ENCODE measurements at places on chromosomes 11 and 22.
A peak's percentile ranks its signal among the peaks of the same experiment; 100 is the strongest.

DNA sequence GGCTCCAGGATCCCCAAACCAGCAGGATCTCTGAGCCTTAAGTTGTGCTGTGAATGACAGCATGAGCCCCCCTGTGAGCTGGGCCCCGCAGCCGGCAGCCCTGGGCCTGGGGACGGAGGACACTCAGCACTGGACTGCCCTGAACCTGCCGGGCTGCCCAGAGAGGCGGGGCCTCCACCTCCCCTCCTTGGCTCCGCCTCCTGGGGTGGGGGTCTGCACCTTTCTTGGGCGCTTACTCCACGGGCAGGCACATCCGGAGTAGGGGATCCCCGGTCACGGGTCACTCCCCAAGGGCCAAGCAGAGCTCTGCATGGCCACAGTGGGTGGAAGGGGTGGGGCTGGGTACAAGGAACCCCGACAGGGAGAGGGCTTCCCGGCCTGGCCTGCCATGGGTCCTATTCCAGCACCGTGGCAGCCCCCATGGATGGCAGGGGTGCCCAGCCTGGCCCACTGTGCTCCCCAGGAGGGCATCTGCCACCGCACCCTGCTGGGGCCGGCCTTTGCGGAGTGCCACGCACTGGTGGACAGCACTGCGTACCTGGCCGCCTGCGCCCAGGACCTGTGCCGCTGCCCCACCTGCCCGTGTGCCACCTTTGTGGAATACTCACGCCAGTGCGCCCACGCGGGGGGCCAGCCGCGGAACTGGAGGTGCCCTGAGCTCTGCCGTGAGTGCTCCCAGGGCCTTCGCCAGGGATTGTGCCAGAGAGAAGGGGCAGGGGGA lies 5.4 kb downstream of the MUC5B start:
- DNase-seq = no peak

- no peak for DNase-seq
Observed at GRCh38 chr11:17434108-17434507, 42.5 kb downstream of the ABCC8 start.

DNA sequence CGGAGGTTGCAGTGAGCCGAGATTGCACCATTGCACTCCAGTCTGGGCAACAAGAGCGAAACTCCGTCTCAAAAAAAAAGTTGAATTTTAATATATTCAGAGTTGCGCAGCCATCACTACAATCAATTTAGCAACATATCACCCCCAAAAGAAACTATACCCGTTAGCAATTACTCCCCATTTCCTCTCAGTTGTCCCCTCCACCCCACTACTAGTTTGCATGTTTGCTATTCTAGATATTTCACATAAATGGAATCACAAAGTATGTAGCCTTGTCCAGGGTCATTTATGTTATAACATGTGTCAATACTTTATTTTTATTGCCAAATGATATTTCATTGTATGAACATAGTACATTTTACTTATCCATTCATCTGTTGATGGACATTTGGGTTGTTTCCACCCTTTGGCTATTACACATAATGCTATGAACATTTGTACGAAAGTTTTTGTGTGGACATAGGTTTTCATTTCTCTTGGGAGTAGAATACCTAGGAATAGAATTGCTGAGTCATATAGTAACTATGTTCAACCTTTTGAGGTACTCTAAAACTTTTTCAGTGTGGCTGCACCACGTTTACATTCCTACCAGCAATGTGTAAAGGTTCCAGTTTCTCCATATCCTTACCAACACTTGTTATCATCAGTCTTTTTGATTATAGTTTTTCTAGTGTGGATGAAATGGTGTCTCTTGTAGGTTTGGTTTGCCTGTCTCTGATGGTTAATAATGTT lies 2.2 kb downstream of the ZNF143 start:
- DNase-seq = peak; percentile 37

DNA sequence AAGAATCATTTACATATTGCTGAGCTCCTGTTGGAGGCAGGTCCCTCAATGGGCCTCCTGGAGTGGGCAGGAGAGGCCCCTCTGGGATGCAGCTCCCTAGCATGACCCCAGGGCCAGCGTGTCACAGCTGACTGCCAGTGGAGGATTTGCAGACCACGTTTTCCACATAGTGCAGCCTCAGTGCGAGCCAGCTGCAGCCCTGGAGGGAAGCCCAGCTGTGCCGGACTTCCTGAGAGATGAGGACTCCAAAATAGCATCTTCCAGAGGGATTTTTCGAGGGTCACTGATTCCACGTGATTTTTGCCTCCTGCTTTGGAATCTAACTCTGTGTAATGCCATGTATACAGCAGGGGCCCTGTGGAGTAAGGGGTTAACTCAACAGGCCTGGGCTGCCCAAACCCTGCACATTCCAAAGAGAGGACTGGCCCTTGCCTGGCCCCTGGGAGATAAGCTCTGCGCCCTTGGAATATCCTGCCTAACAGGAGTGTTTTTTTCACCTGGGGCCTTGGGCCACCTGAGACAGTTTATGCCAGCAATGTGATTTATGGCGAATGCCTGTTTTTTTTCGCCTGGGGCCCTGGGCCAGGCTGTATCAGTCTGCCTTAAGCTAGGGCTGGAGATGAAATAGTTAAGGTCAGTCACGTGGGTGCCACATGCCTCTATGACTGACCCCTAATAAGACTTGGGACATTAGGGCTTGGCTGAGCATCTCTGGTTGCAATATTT lies 47.4 kb downstream of the RPS6KA4 start:
- DNase-seq = no peak

DNA sequence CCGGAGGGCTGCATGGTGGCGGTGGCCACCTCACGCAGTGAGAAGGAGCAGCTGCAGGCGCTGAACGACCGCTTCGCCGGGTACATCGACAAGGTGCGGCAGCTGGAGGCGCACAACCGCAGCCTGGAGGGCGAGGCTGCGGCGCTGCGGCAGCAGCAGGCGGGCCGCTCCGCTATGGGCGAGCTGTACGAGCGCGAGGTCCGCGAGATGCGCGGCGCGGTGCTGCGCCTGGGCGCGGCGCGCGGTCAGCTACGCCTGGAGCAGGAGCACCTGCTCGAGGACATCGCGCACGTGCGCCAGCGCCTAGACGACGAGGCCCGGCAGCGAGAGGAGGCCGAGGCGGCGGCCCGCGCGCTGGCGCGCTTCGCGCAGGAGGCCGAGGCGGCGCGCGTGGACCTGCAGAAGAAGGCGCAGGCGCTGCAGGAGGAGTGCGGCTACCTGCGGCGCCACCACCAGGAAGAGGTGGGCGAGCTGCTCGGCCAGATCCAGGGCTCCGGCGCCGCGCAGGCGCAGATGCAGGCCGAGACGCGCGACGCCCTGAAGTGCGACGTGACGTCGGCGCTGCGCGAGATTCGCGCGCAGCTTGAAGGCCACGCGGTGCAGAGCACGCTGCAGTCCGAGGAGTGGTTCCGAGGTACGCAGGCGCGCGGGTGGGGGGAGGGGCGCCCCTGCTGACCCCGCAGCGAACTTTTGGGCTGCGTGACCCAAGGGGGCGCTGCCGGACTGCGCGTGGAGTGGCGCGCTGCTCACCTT lies 670 bp downstream of the NEFH start:
- DNase-seq = peak; percentile 78

DNA sequence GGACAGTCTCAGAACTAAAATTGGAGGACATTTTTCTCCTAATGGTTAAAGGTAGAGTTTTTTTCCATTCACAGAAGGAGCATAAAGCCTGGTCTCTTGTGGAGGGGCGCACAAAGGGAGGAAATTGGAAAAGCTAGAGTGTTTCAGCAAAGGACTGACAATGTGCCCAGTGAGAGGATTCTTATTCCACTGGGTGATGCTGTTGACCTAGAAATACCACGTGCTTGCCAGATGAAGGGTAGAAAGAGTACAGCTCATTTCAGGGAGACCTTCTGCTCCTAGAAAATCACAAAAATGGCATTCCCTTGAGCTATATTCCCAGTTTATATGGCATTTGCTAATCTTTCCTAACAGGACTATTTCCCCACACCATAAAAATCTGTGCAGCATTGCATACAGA lies 21.1 kb downstream of the MS4A6E start:
- DNase-seq = no peak

- DNase-seq = peak; percentile 30
Observed at GRCh38 chr11:128336203-128336602, 251.2 kb downstream of the ETS1 start.

DNA sequence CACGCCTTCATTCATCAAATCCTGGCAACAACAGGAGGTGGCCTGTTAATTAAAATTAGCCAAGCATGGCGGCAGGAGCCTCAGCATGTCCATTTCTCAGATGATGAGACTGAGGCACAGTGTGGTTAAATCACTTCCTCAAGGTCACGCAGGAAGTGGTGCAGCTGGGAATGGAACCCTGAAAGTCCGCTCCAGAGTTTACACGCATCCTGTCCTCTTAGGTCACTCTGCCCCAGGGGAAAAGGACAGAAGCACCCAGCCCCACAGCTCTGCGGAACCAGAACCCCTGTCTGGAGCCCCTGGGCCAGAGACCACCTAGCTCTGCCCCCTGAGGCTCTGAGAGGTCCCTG lies 19.6 kb downstream of the RPL3 start:
- no peak for DNase-seq

- DNase-seq = peak; percentile 38
Observed at GRCh38 chr11:14258221-14258935, 100.6 kb downstream of the RRAS2 start.

- no peak for DNase-seq
Observed at GRCh38 chr22:46626911-46627805, 7.0 kb downstream of the GRAMD4 start.

GRCh38 chr11:65488273-65489034 lies 10.4 kb upstream of the MALAT1 start:
- DNase-seq = peak; percentile 62

- no peak for DNase-seq
Observed at GRCh38 chr11:999009-999408, 37.5 kb downstream of the MUC6 start.

DNA sequence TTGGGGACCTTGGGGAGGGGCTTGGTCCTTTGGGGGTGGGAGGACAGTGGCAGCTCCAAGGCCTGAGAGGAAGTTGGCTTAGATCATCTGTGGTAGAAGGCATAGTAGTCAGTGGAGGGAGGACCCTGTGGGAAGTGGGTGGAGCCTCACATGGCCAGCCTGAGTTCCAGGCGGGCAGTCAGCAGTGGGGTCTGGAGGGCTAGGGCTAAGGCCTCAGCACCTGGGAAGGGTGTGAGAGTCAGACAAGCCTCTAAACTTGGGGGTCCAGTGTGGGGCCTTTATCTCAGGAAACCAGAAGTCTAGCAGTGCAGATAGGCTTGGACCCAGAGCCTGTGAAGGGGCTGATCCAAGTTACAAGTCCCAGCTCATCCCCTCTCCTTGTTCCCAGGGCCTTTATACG lies 4.0 kb downstream of the NLRX1 start:
- DNase-seq = no peak

- peak; percentile 43 for DNase-seq
Observed at GRCh38 chr11:78290293-78291176, 101.8 kb downstream of the USP35 start.

DNA sequence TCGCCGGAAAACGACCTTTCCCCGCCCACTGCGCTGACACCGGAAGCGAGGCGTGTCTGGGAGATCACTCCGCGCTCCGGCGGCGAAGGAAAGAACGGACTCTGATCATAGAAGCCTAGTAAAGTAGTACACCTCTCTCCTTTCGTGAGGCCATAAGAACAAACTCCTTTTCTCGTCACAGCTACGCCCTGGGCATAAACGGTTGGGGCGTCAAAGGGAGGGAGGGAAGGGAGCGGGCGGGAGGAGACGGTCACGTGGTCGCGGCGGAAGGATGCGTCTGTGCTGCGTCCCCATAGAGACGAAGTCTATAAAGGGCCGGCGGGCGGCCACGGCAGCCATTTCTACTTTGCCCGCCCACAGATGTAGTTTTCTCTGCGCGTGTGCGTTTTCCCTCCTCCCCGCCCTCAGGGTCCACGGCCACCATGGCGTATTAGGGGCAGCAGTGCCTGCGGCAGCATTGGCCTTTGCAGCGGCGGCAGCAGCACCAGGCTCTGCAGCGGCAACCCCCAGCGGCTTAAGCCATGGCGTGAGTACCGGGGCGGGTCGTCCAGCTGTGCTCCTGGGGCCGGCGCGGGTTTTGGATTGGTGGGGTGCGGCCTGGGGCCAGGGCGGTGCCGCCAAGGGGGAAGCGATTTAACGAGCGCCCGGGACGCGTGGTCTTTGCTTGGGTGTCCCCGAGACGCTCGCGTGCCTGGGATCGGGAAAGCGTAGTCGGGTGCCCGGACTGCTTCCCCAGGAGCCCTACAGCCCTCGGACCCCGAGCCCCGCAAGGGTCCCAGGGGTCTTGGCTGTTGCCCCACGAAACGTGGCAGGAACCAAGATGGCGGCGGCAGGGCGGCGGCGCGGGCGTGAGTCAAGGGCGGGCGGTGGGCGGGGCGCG lies at the start of gene ATF4:
Gene ATF4 (plus strand): TSS at position 337 of the 880 bp plus-strand sequence. CDS start 884 bp downstream, outside the sequence.
- peak; percentile 82 for DNase-seq

- DNase-seq = no peak
Observed at GRCh38 chr11:118975771-118976709, 4.5 kb downstream of the FOXR1 start.

DNA sequence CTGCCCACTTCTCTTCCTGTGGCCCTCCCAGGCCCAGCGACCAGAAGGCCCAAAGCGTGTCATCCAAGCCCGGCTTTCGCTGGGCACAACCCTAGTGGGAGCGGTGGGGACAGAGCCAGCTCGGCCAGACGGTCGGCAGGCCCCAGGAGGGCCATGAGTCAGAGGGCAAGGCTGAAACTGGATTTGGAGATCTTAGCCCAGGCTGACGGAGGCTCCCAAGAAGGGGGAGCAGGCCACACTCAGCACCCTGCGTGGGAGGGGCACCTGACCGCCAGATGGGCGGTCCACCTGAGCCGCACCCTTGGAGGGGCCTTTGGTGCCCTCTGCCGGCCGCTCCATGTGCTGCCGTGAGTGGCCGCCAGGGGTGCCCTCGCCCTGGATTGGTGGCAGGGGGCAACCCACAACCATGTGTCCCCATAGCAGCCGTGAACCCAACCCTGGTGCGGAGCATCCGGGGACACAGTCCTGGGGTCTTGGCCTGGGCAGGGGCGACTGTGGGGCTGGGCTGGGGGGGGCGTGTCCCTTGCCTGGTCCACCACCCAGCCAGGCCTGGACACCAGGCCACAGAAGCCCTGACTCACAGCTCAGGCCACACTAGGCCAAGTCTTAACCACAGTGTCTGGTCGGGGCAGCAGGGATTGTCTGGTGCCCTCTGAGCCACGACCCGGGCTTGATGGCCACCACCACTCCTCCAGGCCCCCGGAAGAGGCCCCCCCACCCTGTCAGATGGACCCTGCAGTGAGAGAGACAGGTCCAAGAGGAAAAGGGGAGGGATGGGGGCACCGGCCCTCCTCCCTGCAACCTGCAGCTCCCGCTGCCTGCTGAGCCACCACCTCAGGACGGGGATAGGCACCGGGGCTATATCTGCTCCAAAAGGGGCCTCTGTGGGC lies 19.2 kb upstream of the TALDO1 start:
- DNase-seq = peak; percentile 65

- DNase-seq = no peak
Observed at GRCh38 chr11:45168366-45169130, 22.1 kb downstream of the PRDM11 start.
